ENCODE measurements at places on chromosomes 3 and 15.
A peak's percentile ranks its signal among the peaks of the same experiment; 100 is the strongest.

- DNase-seq = no peak
These were observed 50.3 kb downstream of the HERC1 start for GRCh38 chr15:63783441-63783840.

DNA sequence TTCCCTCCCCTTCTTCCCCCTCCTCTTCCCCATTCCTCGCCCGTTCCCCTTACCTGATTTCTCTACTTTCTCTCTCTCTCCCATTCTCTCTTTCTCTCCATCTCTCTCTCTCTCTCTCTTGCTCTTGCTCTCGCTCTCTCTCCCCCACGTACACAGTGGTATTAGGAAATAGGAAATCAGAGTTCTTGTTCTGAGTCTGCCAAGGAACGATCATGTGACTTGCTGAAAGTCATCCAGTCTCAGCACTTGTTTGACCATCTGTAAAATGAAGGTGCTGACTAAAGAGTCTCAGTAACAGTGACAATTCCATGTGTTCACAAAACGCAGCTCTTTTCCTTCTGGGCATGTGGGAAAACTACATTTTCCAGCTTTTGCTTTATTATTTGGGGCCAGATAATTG lies 445.0 kb upstream of the TGFBR2 start:
- DNase-seq = no peak

- no peak for DNase-seq
These were observed 31.9 kb upstream of the CFAP161 start for GRCh38 chr15:81101894-81102815.

DNA sequence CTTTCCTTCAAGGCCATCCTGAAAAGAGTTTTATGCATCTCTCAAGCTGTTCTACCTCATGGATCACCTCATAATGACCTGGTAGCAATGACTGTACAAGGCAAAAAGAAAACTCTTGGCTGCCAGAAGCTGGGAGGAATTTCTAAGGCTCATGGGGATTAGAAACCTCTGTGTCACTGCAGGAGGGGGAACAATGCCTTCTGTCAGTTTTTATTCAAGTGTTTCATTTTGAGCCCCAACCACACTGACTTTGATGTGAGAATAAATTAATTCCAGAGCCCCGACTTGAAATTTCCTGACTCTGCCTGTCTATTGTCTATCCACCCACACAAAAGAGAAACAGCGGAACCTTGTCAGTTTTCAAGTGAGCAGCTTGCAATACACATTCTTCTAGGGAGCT lies 58.7 kb upstream of the MRPL3 start:
- no peak for DNase-seq

DNA sequence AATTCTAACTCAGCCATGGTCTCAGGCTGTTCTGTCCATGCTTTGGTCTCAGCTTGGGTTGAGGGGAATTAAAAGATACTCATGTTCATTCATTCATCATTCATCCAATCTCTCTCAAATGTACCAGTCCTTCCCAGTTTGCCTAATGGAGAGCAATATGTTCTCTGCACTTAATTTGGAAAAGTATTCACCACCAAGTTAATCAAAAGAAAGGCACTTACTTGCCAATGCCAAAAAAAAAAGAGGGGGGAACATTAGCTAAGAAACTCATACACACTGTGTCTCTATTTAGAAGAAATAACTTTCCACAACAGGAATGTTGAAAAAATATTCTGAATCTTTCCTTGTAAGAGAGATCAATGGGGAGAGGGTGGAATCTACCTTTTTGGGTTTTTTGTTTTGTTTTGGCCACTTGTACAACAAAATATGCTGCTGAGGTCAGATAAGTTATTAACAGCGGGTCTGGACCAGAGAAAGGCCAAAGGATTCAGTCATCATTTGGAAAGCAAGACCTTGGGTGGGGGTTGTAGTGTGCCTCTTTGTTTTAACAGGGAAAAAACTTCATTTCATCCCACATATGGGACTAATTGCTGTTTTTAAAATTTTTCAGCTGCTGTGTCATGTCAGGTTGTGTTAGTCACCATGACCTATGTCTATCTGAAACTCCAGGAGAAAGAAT lies 152.3 kb downstream of the FBN1 start:
- DNase-seq = no peak

DNA sequence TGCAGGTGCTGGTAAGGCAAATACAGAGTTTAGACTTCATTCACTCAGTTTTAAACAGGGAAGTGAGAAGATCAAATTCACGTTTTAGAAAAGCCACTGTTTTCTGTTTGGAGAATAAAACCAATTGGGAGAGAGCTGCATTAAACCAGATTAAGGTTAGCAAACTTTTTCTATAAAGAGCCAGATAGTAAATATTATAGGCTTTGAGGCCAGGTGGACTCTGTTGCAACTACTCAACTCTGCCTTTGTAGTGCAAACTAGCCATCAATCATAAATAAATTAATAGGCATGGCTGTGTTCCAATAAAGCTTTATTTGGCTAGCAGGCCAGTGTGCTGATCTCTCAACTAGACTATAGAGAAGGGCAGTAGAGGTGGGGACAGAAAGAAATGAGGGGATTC lies 33.5 kb downstream of the SUCLG2 start:
- no peak for DNase-seq

DNA sequence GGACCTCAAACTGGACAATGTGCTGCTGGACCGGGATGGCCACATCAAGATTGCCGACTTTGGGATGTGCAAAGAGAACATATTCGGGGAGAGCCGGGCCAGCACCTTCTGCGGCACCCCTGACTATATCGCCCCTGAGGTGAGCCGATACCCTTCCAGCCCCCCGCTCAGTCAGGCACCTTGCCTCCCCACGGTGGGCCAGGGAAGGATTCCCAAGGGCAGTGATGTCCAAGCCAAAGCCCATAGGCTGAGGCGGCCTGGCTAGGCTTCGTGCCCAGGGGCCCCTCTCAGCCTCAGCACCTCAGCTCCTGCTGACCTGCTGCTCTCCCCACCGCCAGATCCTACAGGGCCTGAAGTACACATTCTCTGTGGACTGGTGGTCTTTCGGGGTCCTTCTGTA lies 27.7 kb downstream of the PRKCD start:
- no peak for DNase-seq

- no peak for DNase-seq
These were observed 192.2 kb downstream of the FOXP1 start for GRCh38 chr3:71391361-71391760.

DNA sequence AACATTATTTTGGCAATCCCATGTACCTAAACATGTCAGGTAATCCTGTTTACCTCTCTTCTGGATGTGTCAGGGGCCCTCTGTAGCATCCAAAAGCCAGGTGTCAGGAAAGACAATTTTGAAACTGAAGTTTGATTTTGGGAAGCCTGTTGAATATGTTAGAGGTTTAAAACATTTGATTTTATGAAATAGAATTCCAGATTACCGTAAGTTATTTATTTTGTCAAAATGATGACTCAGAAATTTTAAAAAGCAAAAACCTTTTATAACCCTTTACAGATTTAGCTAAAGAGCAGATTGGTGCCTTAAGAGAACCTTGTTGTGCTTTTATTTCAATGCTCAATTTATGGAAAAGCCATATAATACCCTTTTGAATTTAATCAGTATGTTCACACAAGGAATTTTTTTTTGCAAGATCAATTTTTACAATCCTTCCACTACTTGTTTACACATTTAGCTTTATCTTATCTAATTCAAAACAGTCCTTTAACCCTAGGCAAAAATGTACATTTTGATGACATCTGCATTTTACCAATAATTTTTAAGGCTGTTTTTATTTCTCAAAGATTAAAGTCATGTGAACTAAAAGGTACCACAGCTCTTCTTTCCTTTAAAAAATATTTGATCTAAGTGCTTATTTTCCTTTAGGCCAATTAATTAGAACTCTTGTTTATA lies 10.0 kb downstream of the KIF15 start:
- DNase-seq = no peak

- DNase-seq = no peak
These were observed 136.9 kb downstream of the HCN4 start for GRCh38 chr15:73231661-73232419.

GRCh38 chr15:82900511-82901060 lies 51.9 kb downstream of the HOMER2 start:
- no peak for DNase-seq

GRCh38 chr3:16932877-16933276 lies 48.1 kb downstream of the PLCL2 start:
- DNase-seq = no peak

DNA sequence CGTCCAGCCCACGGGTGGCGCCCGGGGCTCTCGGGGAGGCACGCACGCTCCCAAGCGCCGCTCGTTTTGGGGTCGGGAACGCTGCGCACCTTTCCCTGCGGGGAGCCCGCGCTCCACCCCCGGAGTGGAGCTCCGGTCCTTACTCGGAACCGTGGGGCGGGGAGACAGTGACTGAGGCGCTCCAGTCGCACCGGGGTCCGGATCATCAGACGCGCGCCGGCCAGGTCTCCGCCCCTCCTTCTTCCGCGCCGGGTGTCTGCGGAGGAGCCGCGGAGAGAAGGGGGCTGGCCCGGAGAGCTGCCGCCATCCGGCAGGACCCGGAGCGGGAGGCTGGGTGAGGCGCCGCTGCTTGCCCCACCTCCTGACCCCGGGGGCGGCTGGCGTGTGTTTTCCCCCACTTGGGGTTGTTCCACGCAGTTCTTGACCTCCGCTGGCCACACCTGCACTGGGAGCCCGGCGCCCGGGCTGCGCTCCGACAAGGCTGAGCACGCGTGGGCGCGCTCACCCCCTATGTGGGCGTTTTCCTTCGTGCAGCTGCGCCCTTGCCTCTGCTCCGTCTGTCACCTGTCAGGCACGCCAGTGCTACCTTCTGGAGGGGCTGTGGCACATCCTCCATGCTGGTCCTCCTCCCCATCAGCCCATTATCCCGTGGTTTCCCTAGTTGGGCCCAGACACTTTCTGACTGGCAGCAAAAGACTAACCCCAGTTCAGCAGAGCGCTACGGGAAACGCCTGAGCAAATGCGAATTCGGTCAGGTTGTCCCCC lies at the start of gene MCF2L2:
Gene MCF2L2, minus strand, starts transcription at position 173 of the 765 bp plus-strand sequence. CDS start 642 bp downstream, outside the sequence.
- peak; percentile 59 for DNase-seq

GRCh38 chr15:67999320-68000100 lies 54.6 kb upstream of the PIAS1 start:
- no peak for DNase-seq

DNA sequence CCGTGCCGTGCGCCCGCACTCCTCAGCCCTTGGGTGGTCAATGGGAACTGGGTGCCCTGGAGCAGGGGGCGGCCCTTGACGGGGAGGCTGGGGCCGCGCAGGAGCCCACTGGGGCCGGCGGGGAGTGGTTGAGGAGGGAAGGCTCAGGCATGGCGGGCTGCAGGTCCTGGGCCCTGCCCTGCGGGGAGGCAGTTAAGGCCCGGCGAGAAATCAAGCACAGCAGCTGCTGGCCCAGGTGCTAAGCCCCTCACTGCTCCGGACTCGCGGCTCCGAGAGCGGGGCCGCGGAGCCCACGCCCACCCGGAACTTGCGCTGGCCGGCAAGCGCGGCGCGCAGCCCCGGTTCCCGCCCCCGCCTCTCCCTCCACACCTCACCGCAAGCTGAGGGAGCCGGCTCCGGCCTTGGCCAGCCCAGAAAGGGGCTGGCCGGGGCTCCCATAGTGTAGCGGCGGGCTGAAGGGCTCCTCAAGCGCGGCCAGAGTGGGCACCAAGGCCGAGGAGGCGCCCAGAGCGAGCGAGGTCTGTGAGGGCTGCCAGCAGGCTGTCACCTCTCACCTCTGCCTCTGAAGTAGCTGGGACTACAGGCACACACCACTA lies 7.8 kb downstream of the GP9 start:
- no peak for DNase-seq

DNA sequence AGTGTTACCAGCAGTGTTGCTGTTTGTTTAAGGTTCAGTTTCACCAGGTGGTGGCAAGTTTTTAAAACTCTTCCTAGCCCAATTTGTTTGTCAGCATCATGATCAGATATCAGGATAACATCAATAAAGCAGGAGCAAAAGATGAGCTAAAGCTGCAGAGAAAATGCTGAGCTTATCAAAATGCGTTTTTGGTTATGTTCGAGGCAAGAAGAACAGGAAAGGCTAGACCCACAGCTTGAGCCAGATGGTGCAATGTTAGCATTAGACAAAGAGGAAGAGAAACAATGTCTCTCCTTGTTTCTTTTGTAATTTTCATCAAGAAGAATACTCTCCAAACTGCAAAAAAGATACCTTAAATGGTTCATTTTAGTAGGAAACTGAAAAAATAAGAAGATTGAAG lies 66.2 kb downstream of the THRB start:
- DNase-seq = no peak

DNA sequence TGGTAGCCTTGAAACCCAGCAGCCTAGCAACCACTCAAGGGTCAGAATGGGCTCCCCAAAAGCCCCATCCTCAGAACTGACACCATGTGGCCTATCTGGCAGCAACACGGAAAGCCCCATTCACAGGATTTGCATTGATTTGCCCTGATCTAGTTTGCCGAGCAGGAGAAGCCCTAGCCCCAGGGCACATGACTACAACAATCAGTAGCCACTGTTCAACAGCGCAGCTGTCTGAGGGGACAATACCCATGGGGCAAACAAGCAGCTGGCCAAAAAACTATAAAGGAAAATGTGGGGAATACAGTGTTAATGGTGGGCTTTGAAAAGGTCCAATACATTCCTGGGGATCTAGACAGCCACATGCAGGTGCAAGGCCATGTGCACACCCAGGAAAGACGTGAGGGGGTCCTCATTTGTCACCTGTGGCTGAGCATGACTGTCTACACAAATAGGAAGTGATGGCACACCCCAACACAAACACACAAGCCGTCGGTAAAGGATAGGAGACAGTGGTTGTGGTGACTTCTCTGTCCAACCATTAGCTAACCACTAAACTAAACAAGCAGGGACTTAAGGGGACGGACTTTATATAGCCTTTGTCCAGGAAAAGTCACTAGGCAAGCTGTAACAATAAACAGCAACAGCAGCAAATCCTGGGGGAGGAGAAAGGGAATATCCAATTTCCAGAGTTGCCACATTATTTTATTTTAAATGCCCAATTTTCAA lies 113.7 kb downstream of the LRIG1 start:
- DNase-seq = no peak

- no peak for DNase-seq
These were observed 149.1 kb downstream of the TJP1 start for GRCh38 chr15:29672923-29673809.

- DNase-seq = no peak
These were observed 349.3 kb upstream of the RGMA start for GRCh38 chr15:93438310-93438709.

- DNase-seq = no peak
These were observed 297.9 kb downstream of the EDEM1 start for GRCh38 chr3:5485427-5485826.

DNA sequence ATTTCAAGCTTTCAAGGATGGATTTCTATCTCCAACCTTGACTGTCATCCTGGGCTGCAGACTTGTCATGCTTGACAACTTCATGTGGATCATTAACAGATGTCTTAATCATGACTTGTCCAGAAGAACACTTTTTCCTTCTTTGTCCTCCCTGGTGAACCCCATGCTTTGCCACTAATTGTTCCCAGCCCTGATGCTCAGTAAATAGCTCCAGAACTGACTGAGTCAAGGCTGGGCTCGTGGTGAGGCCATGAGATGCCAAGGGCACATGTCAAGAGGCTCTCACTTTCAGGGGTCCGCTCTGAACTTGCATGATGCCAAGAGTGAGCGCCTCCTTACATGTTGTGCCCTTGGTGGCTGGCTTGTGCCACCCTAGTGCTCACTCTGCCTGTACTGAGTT lies 48.9 kb upstream of the KY start:
- no peak for DNase-seq
